HS-5 (cell line): ENCODE measurements at places on chromosomes 4 and X.

DNA sequence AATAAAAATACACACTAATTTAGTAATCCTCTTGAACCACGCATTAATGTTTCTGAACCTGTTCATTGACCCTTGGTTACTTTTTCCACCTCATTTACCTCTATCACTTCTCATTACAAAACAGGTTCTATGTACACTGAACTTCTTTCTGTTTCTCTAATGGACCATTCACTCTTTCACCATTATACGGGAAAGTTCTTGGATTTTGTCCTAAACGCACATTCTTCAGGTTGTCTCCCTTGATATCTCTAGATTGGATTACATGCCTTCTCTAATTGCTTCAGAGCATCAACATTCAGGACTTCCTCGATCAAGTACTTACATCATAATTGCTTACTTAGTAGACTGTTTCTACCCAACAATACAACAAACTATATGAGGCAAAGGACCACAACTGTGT lies 359.4 kb upstream of the FSTL5 start:
- DNase-seq, result no peak

- no peak for DNase-seq
These were observed 32.7 kb upstream of the PROM1 start for GRCh38 chr4:16116493-16116990.

DNA sequence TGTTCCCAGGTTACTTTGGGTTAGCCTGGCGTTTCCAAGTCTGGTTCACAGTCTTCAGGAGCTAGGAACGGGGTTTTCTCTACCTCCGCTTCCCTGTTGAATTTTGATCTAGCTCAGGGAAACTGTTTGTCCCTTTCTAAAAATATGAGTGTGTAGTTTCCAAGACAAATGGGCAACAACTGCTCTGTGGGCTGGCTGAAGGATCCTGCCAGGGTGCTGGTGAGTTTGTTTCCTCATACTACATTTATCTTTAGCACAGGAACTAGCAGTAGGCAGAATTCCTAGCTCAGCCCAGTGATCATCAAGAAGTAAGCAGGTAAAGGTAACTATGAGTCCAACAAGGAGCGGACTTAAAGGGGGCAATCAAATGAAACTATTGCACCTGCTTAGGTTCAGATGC lies 13.3 kb upstream of the FAM47E start:
- no peak for DNase-seq

GRCh38 chr4:139675651-139676050 lies 10.0 kb downstream of the MGST2 start:
- no peak for DNase-seq

DNA sequence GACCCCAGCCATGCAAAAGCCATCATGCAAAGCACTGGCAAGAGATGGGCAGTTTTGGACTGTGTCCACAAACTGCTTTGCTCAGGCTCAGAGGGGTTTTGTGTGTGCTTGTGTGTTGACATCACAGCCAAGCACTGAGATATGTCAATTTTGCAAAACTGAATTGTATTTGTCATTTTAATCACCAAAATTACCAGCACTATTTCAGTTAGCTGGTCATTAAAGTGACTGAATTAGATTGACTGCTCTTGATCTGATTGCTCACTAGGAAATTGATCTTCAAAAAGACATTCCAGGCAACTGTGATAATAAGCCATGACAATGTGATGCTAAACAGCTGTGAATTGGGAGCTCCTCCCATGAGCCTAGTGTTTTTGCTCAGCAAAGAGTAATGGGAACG lies 337.3 kb upstream of the GNPDA2 start:
- DNase-seq, result no peak

DNA sequence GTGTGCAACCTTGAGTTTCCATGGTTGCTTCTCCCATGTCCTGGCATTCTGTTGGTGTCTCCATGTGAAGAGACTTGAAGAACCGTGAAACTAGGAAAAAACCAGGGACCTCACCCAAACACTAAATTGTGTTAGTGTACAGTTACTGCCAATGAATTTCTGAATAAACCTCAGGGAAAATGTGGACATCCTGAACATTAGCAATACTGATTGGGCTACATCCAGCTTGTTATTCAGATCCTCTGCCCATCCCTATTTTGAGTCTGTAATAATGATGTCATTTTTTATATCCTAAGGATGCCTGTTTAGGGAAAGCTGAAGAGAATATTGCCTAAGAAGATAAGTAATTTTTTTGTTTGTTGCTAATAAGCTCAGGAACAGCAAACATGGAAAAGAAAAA lies 262.7 kb downstream of the TMA16 start:
- DNase-seq, result no peak

GRCh38 chr4:2318885-2319284 lies 57.0 kb upstream of the MXD4 start:
- DNase-seq, result no peak

DNA sequence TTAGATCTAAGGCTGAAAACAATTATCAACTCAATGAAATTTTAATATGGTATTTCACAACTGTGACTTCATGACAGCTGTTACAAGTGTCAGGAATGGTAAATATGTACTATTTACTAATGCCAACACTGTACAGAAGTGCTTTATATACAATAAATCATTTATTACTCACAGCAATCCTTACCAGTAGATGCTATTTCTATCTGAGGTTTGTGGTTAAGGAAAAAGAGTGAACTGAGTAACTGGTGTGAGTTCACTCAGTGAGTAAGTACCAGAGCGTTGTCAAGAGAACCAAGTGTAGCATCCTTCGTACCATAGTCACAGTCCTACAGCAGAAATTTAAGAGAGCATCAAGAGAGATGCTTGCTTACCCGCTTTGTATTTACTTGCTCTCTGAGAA lies 23.3 kb downstream of the MTHFD2L start:
- DNase-seq, result no peak

DNA sequence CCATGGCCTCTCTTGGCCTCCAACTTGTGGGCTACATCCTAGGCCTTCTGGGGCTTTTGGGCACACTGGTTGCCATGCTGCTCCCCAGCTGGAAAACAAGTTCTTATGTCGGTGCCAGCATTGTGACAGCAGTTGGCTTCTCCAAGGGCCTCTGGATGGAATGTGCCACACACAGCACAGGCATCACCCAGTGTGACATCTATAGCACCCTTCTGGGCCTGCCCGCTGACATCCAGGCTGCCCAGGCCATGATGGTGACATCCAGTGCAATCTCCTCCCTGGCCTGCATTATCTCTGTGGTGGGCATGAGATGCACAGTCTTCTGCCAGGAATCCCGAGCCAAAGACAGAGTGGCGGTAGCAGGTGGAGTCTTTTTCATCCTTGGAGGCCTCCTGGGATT lies 8.0 kb downstream of the CLDN2 start:
- no peak for DNase-seq
